ENCODE measurements at places on chromosomes 16 and 17.
A peak's percentile ranks its signal among the peaks of the same experiment; 100 is the strongest.

DNA sequence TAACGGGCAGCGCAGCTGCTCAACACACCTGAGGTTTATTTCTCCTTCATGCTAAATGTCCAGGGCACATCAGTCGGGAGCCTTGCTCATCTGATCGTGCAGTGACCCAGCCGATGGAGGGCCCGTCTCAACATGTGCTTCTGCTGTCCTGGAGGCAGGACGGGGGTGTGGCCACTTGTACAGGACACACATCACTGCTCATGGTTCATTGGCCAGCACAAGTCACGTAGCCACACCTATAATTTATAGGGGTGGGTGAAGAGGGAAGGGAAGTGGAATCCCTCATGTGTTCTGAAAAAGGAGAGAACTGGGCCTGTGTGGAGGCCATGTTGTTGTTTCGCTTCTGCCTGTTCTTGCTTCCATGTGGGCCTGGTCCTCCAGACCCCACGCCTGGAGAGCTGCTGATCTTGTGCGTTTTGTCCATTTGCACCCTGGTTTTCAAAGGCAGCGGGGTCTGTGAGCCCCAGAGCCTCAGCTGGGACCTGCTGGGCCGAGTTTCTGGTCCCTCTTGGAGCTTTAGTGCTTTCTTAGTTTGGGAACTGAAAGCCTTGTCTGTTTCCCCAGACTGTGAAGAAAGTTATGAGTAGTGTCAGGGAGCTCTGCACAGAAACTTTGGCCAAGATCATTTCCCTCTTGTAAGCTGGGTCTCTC, 60.5 kb downstream of the CMIP start:
- no peak overlapping the region for H3K4me3 ChIP-seq
- no peaks in the 10 kb centered on the region for H3K27me3 ChIP-seq
- no peaks in the 10 kb centered on the region for H3K4me1 ChIP-seq

GRCh38 chr16:46789499-46790414, 41.2 kb downstream of the C16orf87 start:
- H3K4me3 ChIP-seq, result peak overlapping the region; percentile 71
- no peaks in the 10 kb centered on the region for H3K36me3 ChIP-seq
- H3K27me3 ChIP-seq, result no peaks in the 10 kb centered on the region
- H3K4me1 ChIP-seq, result no peaks in the 10 kb centered on the region

DNA sequence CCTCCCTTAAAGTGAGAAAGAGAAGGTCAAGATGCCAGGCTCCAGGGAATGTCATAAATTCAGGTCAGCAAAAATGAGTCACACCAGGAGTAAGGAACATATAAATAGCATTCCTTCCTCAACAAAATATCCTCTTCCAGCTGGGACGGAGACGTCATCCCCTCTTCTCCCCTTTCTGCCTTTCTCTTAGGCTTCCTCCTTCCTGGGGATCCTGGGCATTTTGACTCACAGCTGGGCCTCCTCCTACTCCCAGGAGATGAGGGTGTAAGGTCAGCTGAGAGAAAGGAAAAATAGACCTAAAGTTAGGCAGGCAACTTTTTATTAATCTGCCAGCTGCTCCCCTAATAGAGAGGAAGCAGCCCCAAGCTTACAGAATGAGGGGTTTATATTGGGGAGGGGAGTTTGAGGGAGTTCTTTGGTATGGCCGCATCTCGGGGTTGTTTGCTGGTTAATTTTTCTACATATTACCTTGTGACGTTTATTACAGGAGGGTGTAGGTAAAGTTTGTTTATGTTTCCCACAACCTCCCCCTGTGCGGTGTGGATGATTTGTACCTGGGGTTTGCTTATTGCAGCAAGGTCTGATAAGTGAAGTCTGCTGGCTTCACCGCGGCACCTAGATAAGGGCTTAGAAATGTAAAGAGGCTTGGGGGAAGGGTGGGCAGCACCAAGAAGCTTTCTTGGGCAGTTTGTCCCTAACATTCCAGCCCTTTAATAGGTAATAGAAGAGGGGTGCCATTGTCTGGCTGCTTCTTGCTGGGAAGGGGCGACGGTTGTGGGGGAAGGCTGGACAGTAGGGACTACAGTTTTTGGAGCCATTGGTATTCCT, 7.1 kb upstream of the ZNF747 start:
- H3K36me3 ChIP-seq, result no peaks in the 10 kb centered on the region
- no peaks in the 10 kb centered on the region for H3K4me1 ChIP-seq
- H3K4me3 ChIP-seq, result no peak overlapping the region
- H3K27ac ChIP-seq, result no peak overlapping the region
- no peaks in the 10 kb centered on the region for H3K27me3 ChIP-seq

GRCh38 chr16:77064037-77064436, 127.0 kb upstream of the MON1B start:
- no peak overlapping the region for H3K27ac ChIP-seq
- no peaks in the 10 kb centered on the region for H3K27me3 ChIP-seq

DNA sequence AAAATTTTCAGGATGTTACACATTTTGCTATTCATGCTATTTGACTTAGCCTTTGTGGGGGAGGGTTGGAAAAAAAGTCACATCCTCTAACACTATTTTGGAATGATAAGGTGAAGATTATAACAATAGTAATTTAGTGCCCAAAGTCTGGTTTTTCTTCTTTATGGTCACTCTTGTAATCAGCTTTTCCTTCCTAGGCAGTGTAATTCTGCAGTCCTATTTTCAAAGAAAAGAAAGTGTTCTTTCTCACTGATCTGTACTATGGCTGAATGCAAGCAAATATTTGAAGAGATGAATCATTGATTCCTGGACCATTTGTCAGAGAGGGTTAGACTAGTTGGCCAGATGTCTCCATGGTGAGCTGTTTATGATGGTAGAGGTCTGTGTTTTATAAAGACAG, 8.4 kb downstream of the RSPRY1 start:
- H3K36me3 ChIP-seq, result no peaks in the 10 kb centered on the region
- H3K27ac ChIP-seq, result no peak overlapping the region
- no peak for DNase-seq
- no peak overlapping the region for H3K4me3 ChIP-seq
- peaks cover 11% of the 10 kb centered on the region for H3K4me1 ChIP-seq
- no peaks in the 10 kb centered on the region for H3K27me3 ChIP-seq

- no peaks in the 10 kb centered on the region for H3K4me1 ChIP-seq
- H3K27ac ChIP-seq, result peak overlapping the region; percentile 16
- DNase-seq, result peak; percentile 59
- H3K4me3 ChIP-seq, result no peak overlapping the region
- peaks cover 5% of the 10 kb centered on the region for H3K36me3 ChIP-seq
- H3K27me3 ChIP-seq, result no peaks in the 10 kb centered on the region
Observed at GRCh38 chr16:11757671-11758545, 15.3 kb upstream of the TXNDC11 start.

- H3K36me3 ChIP-seq, result no peaks in the 10 kb centered on the region
- no peak overlapping the region for H3K27ac ChIP-seq
- no peak for DNase-seq
- H3K27me3 ChIP-seq, result no peaks in the 10 kb centered on the region
- no peak overlapping the region for H3K4me3 ChIP-seq
Observed at GRCh38 chr16:15544405-15544804, 98.5 kb downstream of the MARF1 start.

- no peak overlapping the region for H3K4me3 ChIP-seq
- no peaks in the 10 kb centered on the region for H3K36me3 ChIP-seq
- no peak overlapping the region for H3K27ac ChIP-seq
- no peaks in the 10 kb centered on the region for H3K27me3 ChIP-seq
- DNase-seq, result no peak
Observed at GRCh38 chr16:2973093-2973492, 3.9 kb downstream of the PAQR4 start.

DNA sequence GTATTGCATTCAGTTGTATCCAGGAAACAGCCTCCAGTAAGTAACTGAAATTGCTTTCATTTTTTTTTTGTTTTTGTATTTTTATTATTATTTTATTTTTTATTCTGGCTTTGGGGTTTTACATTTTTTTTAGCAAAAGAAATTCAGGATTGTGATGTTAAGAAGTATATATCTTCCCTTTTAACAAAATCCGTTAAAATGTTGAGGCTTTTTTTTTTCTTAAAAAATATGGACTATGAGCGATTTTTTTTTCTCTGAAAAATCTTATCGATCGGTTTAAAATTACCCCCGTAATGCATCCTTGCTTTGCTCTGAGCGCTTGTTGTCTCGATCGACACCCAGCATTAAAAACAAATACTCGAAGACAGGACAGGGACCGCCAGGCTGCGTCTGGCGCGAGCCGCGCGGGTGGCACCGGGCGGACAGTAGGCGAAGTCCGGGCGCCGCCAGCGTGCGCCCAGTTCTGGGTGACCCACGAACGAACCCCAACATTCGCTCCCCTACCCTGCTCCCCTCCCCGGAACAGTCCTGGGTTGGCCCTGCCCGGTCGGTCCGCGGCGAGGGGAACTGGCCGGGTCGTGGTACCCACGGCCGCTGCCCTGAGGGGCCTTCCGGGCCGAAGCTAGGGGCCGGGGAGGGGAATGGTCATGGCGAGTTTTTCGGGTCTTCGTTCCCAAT, 482 bp downstream of the BAHCC1 start:
- peak overlapping the region; percentile 89 for H3K27ac ChIP-seq
- no peak for DNase-seq
- no peaks in the 10 kb centered on the region for H3K36me3 ChIP-seq
- H3K4me1 ChIP-seq, result peaks cover 31% of the 10 kb centered on the region
- H3K27me3 ChIP-seq, result no peaks in the 10 kb centered on the region
- peak overlapping the region; percentile 49 for H3K4me3 ChIP-seq

DNA sequence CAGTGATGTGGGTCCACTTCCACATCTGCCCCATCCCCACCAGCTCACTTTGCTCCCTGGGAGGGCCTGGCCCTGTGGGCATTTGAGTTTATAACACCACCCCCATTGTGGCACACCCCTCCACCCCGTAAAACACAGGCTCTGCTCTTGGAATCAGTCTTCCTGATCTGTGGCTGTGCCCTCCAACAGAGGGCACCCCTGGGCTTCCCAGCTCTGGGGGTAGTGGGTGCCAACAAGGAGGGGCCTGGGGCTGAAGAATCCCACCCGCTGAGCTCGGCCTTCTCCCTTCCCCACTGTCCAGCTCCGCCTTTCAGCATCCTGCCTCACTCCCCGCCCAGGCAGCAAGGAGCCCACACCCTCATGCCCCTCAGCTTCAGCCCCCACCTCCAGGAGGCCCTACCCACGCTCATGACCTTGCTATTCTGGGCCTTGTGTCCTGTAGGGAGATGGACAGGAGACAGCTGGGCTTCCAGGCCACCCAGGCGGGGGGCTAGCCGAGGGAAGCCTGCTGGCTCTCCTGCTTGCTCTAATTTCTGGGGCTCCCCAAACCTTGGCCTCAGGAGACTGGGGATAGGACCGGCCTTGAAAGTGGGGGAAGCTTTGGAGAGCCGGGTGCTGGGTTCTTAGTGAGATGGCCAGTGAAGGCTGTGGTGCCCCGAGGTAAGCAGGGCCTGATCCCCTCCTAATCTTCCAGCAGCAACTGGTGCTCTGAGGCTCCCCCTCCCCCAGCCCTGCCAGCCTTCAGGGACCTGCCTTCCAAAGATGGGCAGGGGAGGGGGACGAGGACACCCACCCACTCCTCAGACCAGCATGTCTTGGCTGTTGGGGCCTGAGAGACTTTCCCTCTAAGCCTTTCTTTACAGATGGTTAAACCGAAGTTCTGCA, 2.9 kb upstream of the ATP2A1 start:
- no peak overlapping the region for H3K4me3 ChIP-seq
- peaks cover 13% of the 10 kb centered on the region for H3K4me1 ChIP-seq
- H3K27ac ChIP-seq, result no peak overlapping the region
- no peak for DNase-seq

DNA sequence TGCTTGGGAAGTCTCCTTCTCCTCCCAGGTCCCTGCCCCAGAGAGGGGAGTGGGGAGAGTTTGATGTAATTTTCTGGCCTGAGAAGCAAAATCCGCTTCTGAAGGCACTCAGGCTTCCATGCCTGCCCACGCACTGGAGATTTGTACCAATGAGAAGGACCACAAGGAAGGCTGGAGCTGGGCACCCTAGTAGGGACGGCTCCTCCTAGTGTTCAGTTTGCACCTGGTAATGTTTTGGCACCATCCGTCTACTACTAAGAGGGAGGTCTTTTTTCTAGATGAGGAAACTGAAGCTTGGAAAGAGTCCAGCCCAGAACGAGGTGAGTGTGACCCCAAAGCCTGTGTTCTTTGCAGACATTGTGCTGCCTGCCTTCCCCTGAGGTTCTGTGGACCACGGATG, 83.6 kb upstream of the NLRP1 start:
- no peak overlapping the region for H3K4me3 ChIP-seq
- H3K4me1 ChIP-seq, result no peaks in the 10 kb centered on the region
- no peaks in the 10 kb centered on the region for H3K36me3 ChIP-seq

GRCh38 chr16:22928882-22929435, 115.0 kb downstream of the HS3ST2 start:
- H3K36me3 ChIP-seq, result no peaks in the 10 kb centered on the region
- no peak overlapping the region for H3K4me3 ChIP-seq
- H3K4me1 ChIP-seq, result no peaks in the 10 kb centered on the region

- no peak overlapping the region for H3K4me3 ChIP-seq
- H3K36me3 ChIP-seq, result no peaks in the 10 kb centered on the region
- H3K27ac ChIP-seq, result no peak overlapping the region
Observed at GRCh38 chr17:29611351-29612093, 11.2 kb downstream of the CORO6 start.

DNA sequence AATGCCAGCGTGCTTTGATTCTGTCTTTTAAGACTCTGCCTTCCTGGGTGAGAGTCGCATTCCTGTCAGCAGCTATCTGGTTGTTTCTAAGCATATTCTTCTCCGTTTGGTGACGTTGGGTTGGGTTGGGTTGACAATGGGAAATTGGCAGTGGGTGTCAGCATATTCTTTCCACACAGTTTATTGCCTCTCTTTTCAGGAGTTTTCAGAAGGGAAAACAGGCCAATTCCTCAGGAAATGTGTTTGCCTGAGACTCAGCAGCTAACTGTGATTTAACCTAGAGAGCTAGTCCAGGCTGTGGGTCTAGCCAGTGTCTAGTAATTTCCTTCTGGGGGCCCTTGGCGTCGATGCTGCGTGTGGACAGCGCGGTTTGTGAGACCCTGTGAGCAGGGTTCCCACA, 21.2 kb downstream of the EPN2 start:
- no peak overlapping the region for H3K4me3 ChIP-seq
- no peaks in the 10 kb centered on the region for H3K4me1 ChIP-seq
- no peaks in the 10 kb centered on the region for H3K36me3 ChIP-seq
- no peaks in the 10 kb centered on the region for H3K27me3 ChIP-seq

DNA sequence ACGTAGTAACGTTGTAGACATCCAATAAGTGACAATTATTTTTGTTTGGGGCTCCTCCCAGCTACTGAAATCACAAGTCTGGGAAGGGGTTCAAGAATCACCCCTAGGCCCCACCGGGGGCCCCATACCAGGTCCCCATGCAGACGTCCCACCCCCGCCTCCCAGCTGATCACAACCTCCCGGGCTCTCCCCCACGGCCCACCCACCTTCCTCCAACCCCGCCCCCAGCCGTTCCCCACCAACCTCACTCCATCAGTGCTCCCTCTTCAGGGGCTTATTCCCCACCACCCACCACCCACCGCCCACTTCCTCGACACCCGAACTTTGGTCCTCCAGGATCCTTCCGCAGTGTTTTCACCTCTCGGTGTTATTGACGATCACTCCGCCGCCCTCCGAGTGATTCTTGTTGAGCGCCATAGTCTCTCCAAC, 240 bp downstream of the WBP2 start:
- H3K27ac ChIP-seq, result peak overlapping the region; percentile 93
- no peak for DNase-seq
- no peaks in the 10 kb centered on the region for H3K27me3 ChIP-seq
- peaks cover 16% of the 10 kb centered on the region for H3K4me1 ChIP-seq
- H3K36me3 ChIP-seq, result peaks cover 23% of the 10 kb centered on the region

- no peaks in the 10 kb centered on the region for H3K36me3 ChIP-seq
- peaks cover 3% of the 10 kb centered on the region for H3K4me1 ChIP-seq
- DNase-seq, result no peak
- H3K4me3 ChIP-seq, result no peak overlapping the region
- H3K27ac ChIP-seq, result peak overlapping the region; percentile 86
- H3K27me3 ChIP-seq, result no peaks in the 10 kb centered on the region
Observed at GRCh38 chr16:86665319-86665675, 86.9 kb downstream of the FOXL1 start.

GRCh38 chr16:85660843-85661739, 27.7 kb downstream of the GINS2 start:
- H3K27ac ChIP-seq, result no peak overlapping the region
- no peak overlapping the region for H3K4me3 ChIP-seq
- no peak for DNase-seq
- H3K4me1 ChIP-seq, result no peaks in the 10 kb centered on the region
- H3K36me3 ChIP-seq, result no peaks in the 10 kb centered on the region

All from Peyer's patch (tissue), 4 donors.